ENCODE measurements at places on chromosomes 5 and 9.

- DNase-seq, result peak; percentile 96
Measured at GRCh38 chr5:90558344-90559192, at the start of gene ADGRV1. Gene ADGRV1, plus strand, starts transcription at chr5:90558797. Its CDS starts 99 bp downstream, at chr5:90558896.

DNA sequence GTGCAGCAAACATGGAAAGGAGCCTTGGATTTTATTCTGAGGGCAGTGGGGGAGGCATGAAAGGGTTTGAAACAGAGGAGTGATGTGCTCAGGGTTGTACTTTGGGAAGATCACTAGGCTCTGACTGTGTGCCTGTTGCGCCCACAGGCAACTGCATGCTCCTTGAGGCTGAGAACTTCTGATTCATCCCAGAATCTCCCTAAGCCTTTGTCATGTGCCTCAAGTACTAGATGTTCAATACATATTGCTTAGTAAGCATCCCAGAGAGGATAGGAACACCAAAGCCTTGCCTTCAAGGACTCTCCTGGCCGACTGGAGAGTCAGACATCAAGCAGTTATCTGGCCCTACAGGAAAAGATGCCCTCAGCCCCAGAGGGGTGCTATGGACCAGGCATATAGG lies 54.1 kb downstream of the ARHGEF37 start:
- no peak for DNase-seq

GRCh38 chr5:959581-960531 lies 48.7 kb upstream of the NKD2 start:
- DNase-seq, result no peak

GRCh38 chr5:144336191-144336961 lies 165.7 kb downstream of the KCTD16 start:
- peak; percentile 55 for DNase-seq

GRCh38 chr5:107672211-107673038 lies 1.7 kb upstream of the EFNA5 start:
- DNase-seq, result peak; percentile 96

DNA sequence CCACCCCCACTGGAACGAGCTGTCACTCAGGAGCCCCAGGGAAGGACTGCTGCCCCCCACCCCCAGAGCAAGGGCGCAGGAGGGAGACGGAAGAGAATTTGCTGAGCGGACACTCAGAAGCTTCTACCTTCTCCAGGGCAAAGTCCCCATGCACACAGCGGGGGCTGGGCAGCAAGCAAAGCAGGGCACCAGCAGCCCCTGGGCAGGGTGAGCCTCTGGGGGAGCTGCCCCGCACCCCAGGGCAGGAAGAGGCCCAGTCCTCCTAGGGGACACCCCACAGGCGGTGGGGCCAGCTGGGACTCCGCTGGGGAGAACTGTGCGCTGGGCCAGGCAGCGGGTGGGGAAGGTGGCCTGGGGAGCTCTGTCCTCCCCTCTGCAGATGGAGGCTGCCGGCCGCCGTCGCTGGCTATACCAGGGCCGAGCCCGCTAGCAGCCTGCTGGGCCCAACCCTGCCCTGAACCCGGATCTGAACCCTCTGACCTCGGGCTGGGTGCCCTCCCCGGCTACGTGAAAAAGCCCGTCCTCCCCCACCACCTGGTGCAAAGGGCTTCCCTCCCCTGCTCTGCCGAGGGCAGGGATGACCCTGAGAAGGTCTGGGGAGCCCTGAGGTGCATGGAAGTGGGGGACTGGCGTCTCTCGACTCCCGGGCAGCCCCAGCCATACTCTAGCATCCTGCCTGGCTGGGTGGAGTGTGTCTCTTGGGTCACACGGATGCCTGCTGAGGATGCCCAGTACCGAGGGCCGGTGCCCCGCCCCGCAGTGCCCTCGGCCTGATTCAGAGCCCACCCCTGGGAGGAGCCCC lies 597 bp upstream of the SLC34A3 start:
- no peak for DNase-seq

GRCh38 chr9:124273427-124274160 lies 15.8 kb downstream of the NEK6 start:
- DNase-seq, result no peak

DNA sequence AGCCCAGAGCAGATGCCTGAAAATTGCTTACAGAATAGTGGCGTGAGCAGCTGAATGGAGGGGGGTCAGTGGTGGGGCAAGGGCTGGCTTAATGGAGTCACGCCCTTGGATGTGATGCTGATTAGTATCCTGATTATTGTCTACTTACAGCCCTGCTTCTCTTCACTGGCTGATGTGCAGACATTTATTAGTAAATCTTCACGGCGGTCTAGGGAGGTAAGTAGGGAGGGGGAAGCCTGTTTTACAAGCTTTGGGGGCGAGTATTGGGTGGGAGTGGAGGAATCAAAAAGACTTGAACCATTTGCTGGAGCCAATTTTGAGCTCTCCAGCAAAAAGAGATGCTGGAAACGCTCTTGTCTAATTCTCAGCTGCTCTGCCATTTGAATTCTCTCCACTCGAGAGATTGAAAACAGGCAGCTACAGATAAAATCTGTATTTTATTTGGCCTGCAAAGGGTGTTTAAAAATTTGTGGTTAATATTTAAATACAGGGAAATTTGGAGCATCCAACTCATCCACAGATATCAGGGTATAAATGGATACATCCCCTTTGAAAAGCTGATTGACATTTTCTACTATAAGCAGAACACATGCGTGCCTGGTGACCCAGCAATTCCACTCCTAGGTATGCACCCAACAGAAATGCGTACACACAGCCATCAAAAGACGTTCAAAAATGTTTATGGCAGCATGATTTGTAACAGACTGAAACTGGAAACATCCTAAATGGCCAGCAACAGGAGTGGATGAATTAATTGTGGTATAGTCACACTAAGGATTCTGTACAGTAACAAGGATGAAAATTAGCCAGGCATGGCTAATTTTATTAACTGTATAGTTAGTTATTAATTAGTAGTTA lies 19.5 kb upstream of the ALDH1B1 start:
- DNase-seq, result no peak

Measured in NCI-H345 (cell line).